ENCODE measurements at places on chromosomes 11 and 22.

DNA sequence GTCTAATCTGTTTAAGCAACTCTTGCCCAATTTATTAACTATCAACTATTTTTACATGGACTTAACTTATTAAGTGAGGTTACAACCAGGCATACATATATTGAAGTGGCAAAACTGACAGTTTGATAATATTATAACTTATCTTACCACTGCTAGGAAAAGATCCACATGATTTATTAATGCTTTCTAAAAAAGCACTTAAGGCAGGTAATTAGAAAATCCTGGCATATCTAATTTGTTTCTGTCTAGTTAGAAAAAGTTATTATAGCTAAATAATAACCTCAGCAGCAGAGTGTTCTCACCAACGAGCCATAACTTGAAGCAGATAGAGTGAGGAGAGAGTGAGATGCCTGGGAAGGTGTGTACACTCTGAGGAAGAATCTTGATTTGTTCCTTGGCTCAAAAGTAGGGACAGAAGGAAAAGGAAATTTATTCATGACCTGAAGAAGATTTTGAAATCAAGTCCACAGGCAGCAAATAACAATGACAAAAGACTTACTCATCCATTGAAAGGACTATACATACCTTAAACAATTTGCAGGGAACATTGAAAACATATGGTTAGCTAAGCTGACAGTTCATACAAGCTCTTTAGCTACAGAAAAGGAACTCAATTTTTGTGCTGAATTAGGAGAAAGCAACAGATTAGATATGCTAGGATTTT lies 7.1 kb upstream of the MUC15 start:
- DNase-seq, result no peak

- peak; percentile 65 for DNase-seq
These were observed at the start of gene RTN4R for GRCh38 chr22:20268279-20269012. RTN4R (minus strand) TSS chr22:20268318; CDS start chr22:20268092, 226 bp downstream.

DNA sequence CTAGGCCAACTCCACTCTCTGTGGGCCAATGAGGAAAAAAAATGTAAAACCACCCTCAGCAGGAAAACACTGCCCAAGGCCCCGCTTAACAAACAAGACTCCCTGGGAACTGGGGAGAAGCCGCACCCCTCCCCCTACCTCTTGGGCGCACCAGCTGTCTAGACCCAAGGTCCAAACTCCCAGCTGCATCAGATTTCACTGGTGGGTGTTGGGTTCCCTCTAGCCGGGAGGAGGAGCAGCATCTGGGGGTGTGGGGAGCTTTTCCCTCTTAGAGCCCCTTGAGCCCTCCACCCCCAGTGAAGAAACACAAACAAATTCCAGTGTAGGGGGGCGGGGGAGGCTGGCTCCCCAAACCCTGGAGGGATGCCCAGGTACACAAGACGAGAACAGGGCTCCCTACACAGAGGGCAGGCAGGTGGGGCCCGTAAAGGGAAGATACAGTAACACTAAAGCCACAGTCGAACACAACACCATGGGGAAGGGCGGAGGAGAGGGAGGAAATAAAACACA lies 64.9 kb downstream of the NECTIN1 start:
- no peak for DNase-seq

GRCh38 chr22:17586831-17587440 lies 23.6 kb downstream of the SLC25A18 start:
- no peak for DNase-seq

GRCh38 chr11:24161587-24161986 lies 335.3 kb upstream of the LUZP2 start:
- no peak for DNase-seq

DNA sequence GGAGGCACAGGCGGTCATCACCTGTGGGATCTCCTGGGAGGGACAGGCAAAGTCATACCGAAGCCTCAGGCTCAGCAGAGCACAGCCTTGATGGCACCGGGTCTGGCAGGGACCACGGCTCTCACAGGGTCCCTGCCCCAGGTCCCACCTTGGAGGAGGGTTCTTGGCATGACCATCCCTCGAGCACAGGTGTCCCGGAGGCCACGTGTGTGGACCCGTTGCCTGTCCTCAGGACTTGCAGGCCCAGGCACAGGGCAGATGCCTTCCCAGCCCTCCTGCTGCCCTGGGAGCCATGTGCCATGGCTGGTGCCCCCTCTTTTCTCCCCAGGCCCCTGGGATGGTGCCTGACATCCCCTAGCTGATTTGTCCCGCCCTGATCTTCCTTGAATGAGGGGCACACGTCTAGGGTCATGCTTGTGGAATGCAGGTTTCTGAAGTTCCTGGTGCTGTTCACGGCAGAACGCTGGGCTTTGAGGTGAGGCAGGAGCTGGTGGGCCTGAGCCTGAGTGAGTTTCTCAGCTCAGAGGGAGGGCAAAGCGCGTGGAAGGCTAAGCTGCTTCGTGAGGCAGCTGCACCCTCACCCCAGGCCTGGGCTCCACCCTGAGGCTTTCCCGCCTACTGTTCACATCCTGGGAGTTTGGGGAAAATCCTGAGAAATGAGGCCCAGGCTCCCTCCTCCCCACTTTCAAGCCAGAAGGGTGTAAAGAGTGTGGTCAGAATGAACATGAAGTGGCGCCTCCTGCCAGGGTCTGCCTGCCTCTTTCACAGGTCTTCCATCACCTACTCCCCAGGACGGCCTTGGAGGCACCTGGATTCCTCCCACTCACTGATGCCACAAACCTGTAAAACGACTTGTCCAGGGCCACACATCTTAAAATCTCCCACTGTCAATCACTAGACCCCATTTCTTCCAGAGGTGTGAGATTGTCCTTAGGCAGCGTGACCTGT lies 325.8 kb upstream of the B3GAT1 start:
- no peak for DNase-seq

- DNase-seq, result no peak
These were observed 238.9 kb downstream of the NTM start for GRCh38 chr11:131609337-131609736.

Measured in activated CD4-positive, CD25-positive, alpha-beta regulatory T cell treated with anti-CD3 and anti-CD28 coated beads, Interleukin-2, amount 50 U/mL, for 72 hours (primary cell).